Hematopoietic multipotent progenitor cell treated with erythropoietin and hydrocortisone succinate and interleukin-3 and kit ligand, for 4 days (in vitro differentiated cells): ENCODE measurements at places on chromosomes 2 and 18.

DNA sequence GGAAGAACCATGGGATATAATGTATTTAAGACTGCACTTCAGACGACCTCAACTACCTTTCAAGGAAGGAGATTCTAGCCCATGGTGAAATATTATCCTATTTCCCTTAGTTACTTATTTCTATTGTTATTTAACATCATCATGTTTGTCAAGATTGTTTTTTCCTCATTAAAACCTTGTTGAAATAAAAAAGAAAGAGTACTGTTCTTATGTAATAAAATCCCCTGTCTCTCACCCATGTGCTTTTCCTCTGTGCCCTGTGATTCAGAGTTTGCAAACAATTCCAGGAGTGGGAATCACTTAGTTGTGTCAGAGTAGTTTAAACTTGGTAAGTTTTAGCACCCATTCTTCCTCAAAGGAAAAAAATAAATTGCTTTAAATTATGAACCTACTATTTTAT, 43.6 kb downstream of the ERBB4 start:
- no peak for DNase-seq

GRCh38 chr2:48383036-48383435, 146.9 kb upstream of the STON1 start:
- DNase-seq: peak; percentile 20

GRCh38 chr2:126645211-126645618, 10.7 kb upstream of the GYPC start:
- DNase-seq: peak; percentile 94

GRCh38 chr2:166381-166780, 97.5 kb downstream of the SH3YL1 start:
- DNase-seq: no peak

- no peak for DNase-seq
Measured at GRCh38 chr2:177817300-177817699, 255.3 kb downstream of the PDE11A start.

DNA sequence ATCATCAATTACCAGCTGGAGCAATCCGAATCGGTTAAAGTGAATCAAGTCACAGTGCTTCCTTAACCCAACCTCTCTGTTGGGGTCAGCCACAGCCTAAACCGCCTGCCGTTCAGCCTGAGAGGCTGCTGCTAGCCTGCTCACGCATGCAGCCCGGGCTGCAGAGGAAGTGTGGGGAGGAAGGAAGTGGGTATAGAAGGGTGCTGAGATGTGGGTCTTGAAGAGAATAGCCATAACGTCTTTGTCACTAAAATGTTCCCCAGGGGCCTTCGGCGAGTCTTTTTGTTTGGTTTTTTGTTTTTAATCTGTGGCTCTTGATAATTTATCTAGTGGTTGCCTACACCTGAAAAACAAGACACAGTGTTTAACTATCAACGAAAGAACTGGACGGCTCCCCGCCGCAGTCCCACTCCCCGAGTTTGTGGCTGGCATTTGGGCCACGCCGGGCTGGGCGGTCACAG, 496 bp upstream of the ITGA4 start:
- DNase-seq: peak; percentile 96

DNA sequence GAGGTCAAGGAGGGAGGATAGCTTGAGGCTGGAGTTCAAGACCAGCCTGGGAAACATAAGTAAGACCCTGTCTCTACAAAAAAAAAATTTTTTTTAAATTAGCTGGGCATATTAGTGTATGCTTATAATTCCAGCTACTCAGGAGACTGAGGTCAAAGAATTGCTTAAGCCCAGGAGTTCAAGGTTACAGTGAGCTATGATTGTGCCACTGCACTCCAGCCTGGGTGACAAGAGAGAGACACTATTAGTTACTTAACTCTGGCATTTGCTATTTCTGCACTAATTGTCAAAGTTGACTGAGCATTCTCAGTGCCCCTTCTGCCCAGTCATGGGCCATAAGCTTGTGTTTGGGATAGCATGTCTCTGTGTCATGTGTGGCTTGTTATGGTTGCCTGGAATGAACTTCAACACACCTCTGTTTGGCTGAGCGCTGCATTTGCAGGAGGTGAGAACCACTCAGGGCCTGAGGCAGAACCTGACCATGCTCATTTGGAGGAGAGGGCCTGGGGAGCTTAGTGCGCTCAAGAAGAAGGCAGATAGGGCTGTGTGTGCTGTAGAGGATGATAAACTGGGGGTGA, 77.7 kb downstream of the SH3RF3 start:
- DNase-seq: no peak

DNA sequence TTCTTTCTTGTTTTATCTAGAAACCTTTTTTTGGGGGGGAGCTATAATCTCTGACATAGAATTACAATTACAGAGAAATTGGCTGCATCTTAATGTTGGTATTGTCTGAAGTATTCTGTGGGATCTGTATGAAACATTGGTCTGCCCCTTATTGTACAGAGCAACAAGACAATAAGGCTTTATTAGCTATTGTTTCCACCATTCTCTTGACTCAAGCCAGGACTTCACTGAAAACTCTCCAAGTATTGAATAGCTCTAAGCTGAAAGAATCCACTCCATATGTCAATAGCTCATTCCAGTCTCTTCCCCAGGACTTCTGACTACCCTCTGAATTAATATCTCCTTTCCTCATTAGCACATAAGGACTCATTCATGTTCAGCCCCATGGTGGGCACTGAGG, 77.8 kb downstream of the RHBDD1 start:
- DNase-seq: no peak

DNA sequence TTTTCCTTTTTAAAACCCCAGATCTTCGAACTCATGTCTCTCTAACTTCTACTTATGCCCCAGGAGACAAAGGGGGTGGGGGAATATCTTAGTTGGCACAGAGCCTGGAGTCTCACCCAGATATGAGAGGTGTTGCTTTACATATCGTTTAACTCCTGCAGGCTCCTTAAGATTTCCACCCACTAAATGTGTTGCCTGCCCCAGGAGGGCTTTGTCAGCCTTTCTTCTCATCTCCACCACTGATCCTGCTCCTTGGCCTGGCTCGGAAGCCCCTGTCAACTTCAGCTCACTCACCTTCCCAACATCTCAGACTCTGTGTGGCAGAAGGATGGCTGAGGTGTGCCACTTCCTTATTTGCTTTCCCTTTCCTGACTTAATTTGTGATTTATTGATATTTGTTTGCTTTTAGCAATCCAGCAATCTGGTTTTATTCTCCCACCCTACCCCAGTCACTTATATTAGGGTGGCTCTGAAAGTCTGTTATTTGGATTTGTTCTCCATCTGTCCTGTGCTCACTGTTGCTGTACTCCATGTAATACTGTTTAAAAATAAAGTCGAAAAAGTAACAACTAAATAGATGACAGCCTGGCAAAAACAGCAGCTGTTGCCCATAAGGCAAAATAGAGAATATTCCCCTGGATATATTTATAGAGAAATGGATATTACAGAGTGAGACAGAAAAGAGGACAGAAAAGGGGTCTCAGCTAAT, 200.6 kb downstream of the ZBTB7C start:
- DNase-seq: no peak

DNA sequence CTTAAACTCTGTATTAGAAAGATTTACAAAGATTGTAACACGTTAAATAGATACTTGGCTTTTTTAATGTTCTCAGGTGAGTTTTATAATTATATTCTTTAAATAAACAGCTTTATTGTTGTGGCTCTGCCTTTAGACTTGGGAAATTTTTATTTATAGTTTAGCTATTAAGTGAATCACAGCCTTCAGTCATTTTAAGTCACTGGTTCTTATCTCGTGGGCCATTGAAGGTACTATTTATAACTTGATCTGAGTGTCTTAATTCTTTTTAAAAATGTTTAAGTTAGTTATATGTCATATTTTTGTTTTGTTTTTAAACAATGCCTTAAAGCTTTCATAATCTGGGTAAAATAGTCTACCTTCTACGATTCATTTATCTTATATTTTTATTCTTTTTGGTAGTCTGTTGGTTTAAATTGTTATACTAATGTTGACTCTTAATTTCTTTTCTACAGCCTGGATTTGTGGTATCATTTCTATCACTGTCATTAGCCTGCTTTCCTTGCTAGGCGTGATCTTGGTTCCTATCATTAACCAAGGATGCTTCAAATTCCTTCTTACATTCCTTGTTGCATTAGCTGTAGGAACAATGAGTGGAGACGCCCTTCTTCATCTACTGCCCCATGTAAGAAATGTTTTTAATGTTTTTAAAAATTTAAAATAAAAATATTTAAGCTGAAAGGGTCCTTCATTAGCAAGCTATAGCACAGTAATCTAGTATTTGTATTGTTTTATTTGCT, 49.3 kb downstream of the SLC39A10 start:
- no peak for DNase-seq

DNA sequence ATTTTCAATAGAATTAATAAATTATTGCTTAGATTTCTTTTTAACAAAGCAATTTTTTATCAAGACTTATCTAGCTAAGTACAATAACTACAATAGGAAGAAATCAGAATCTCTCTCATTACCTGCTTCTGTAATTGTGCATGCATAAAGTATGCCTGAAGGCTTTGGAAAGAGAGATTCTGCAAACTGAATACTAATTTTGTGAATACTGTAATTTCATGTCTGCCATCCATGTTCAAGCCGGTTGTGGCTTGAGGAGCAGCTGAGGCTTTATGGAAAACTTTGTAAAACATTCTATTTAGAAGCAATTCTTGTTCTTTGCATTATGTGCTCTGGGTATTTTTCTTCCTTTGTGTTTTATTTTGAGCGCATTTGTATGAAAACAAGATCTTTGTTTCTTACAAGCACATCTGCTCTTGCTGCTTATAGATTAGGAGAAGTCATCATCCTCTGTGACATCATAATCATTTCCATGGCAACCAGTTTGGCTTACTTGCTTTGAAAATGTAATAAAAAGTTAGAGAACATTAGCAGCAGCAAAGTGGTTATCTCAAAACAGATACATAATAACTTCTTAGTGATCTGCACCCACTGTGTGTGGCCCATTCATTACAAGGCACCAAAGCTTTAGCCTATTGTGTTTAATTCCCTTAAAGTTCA, 16.0 kb upstream of the IKZF2 start:
- DNase-seq: no peak
